ENCODE measurements at places on chromosomes 7 and 10.

- DNase-seq = peak; percentile 87
Measured at GRCh38 chr10:59991661-59992060, 85.3 kb upstream of the CCDC6 start.

GRCh38 chr7:44148961-44149536 lies 7.9 kb upstream of the MYL7 start:
- DNase-seq = no peak

DNA sequence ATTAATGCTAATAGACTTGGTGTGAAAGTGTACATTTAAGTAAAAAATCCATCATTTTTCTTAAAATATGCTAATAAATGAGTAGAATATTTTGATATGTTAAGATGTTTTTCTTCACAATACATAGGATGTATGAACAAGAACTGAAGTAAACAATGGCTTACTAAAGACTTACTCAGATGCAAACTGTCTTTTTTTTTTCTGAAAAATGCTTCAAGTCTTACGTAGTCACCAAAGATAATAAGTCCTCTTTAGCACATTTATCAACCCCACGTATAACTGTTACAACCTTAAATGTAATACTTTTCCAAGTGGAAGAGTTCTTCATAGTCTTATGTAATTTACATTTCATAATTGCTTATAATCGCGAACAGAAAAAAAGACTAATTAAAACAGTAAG lies 54.8 kb downstream of the MDFIC start:
- DNase-seq = no peak

GRCh38 chr10:23293145-23293724 lies 51.4 kb downstream of the C10orf67 start:
- peak; percentile 47 for DNase-seq

- DNase-seq = no peak
Measured at GRCh38 chr7:134845461-134845860, 66.0 kb downstream of the CALD1 start.

GRCh38 chr7:116213361-116214130 lies 3.2 kb downstream of the TES start:
- DNase-seq = no peak

DNA sequence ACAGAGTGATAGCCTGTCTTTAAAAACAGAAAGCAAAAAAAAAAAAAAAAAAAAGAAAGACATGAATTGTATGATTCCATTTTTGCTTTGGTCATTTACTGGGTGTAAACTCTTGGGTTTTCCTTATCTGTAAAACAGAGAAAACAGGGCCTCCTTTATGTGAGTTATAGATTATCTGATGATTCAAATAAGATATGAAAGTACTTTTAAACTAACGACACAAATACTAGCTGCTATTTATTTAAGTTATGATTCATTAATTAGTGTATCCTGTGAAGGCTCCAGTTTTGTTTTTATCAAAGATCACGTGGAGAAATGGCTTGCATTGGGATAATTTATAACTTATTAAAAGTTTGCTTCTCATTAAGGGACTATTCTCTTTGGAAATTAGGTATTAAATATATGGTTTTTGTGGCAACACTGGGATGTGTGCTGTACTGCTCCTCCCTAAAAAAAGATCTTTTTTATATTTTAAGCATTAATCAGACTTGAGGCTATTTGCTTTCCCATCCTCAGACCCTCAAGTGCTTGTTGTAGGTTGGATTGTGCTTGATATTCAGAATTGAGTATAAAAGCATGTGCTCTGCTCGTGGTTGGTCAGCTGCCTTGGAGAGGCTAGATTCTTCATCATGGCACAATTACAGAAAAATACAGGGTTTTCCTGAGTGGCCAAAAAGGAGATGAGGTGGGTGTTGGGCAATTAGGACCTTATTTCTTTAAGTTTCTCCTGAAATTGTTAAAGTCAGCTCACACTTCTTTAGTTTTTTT lies 39.9 kb downstream of the NRG3 start:
- no peak for DNase-seq

GRCh38 chr10:117184821-117185220 lies 12.5 kb upstream of the KCNK18 start:
- DNase-seq = no peak

GRCh38 chr7:99767662-99768061 lies 16.3 kb downstream of the CYP3A4 start:
- no peak for DNase-seq

GRCh38 chr10:59517996-59518395 lies 155.6 kb upstream of the FAM13C start:
- DNase-seq = no peak

DNA sequence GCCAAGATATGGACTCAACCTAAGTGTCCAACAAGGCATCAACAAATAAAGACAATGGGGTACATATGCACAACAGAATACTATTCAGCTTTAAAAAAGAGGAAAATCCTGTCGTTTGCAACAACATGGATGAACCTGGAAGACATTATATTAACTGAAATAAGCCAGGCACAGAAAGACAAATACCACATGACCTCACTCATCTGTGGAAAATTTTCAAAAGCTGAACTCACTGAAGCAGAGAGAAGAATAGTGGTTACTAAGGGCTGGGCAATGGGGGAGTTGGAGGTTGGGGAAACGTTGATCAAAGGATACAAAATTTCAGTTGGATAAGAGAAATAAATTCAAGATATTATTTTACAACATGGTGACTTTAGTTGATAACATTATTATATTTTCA lies 221.4 kb upstream of the PITRM1 start:
- no peak for DNase-seq

DNA sequence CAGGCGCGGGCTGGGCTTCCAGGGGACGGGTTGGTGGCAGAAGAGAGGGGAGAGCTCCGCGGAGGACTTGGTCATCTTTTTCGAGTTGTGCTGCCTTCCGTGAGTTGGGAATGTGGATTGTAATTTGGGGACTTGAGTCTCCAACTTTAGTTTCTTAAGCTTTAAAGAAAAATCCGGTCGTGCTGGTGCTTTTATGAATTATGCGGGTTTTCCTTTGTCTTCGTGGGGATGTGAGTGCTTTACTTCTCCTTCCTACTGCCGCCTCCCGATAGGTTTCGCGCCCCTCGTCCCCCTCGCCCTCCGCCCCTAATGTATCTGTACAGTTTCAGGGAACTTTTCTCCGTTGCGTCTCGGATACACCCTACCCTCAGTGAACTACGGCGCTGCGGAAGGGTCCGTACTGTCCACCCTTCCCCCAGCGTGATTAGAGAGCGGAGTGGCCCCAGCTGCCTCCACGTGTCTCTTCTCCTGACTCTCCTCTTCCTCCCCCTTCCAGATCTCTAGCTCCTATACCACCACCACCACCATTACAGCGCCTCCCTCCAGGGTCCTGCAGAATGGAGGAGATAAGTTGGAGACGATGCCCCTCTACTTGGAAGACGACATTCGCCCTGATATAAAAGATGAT lies 649 bp downstream of the SCD start:
- DNase-seq = no peak

DNA sequence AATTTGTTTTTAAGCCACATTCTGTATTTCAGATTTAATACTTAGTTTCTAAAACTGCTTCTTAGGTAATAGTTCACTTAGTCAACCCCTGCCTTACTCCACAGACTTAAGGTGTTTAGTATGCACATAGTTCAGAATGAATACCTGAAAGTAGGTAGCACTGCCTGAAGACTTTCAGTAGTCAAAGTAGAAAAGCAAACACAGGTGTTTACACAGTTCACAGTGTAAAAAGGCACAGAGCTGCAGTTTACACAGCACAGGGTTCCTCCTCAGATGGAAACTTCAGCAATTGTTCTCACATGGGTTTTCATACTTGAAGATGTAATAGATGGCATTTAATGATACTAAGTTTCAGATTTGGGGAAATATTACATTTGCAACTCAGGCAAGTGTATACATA lies 3.1 kb upstream of the PKD1L1 start:
- no peak for DNase-seq

DNA sequence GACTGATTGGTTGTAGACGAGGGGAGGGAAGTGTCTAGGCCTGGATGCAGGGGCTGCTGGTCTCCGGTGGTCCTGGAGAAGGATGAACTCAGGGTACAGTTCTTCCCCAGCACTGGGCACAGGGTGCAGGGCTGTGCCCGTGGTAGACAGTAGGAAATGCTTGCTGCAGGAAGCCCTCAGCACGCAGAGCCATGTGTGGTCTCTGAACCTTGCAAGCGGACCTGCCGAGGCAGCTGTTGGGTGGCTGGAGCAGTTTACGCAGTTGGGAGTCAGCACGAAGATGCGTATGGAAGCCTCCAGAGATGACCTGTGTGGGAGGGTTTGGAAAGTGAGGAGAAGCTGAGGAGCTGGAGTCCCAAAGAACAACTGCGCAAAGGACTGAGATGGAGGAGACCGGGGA lies 39.0 kb downstream of the DOCK1 start:
- DNase-seq = no peak

- DNase-seq = no peak
Measured at GRCh38 chr7:106021151-106022067, 58.3 kb downstream of the CDHR3 start.

- no peak for DNase-seq
Measured at GRCh38 chr7:16985621-16986020, 103.8 kb upstream of the AGR3 start.

GRCh38 chr7:144133307-144133706 lies 10.3 kb downstream of the OR2A14 start:
- DNase-seq = no peak

DNA sequence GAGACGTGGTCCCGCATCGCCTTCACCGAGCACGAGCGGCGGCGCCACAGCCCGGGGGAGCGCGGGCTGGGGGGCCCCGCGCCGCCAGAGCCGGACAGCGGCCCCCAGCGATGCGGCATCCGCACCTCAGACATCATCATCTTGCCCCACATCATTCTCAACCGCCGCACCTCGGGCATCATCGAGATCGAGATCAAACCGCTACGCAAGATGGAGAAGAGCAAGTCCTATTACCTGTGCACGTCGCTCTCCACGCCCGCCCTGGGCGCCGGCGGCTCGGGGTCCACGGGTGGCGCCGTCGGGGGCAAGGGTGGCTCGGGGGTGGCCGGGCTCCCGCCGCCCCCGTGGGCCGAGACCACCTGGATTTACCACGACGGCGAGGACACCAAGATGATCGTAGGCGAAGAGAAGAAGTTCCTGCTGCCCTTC lies 737 bp downstream of the CNNM2 start:
- peak; percentile 14 for DNase-seq

DNA sequence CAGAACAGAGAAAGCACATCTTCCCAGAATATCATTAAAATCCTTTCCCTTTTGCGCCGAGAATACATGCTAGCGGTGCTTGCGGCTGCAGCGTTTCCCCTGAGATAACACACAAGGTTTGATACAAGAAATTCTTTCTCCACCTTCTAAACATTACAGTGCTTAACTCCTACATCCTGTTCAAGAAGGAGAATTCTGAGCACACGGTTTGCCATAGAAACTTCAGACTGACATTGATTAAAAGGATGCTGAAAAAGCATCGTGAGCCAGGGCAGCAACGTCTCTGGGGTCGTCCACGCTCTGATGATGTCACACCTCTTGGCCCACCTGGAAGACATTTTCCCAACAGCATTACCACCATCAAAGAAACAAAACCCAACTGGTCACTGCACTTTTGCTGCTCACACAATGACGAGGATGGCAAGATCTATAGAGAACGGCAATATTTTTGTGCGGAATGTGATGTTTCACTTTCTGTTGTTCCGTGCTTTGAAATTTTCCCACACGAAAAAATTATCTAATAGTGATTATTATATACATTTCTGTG lies 27.0 kb upstream of the PRSS1 start:
- DNase-seq = no peak

DNA sequence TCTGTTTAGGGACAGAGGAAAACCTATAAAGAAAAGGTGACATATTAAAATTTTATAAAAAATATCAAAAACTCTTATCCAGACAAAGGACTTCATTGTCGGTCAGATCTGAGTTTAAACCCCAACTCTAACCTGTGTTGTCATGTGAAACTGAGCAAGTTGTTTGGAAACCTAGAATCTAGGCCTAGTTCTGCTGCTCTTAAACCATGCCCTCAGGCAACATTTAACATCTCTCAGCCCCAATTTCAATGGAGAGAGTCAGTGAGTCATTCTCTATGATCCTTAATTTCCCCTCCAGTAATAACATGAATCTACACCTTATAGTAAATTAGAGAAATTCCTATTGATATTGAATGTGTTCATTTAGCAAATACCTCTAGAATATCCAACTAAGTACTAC lies 192.3 kb downstream of the IMMP2L start:
- DNase-seq = no peak

DNA sequence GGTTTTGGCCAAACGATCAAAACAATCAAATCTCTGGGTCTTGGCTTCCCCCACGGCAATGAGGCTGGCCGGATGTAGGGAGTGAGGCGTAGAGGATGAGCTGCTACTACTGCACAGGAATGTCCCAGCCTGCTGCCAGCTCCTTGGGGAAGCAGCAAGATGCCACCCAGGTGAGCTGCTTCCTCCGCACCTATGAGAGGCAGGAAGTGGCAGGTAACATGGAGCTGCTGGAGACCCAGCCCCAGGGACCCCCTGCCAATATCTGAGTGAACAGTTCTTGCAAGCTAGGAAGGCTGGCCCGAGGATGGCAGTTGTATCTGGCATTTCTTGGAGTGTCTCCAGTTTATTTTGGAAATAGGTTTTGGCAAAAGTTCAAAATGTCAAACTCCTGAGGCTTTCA lies 413.5 kb downstream of the DNAJB6 start:
- no peak for DNase-seq

DNA sequence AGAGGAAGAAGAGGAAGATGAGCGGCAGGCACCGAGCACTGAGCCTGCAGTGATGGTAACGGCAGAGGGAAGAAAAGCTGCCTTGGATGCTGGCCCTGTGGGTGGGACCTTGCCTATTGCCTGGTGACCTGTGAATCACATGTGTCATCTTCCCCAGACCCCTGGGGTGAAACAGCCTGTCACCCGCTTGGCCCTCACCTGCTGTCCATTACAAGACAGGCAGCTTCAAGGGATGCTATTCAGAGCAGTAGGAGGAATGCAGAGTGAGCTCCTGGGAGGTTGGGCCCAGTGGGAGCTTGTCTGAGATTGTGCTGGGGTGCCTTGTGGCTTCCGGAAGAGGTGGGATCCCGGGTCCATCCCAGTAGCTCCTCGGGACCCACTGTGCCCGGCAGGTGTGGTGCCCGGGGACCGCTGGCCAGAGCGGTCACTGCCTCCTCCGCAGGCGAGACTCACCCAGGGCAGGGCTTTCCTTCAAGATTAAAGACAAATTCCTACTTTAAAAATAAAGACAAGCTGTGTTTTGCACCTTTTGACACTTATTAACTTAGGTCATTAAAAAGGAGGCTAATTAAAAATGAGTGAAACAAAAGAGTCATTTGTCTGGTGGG lies 440.2 kb upstream of the MKI67 start:
- DNase-seq = no peak

- DNase-seq = no peak
Measured at GRCh38 chr7:36943591-36944435, 219.5 kb upstream of the AOAH start.

Data from NCI-H748 treated with DMSO at 0.1 percent for 48 hours (cell line).